Cerebellar cortex (tissue), 1 donor: ENCODE measurements at places on chromosomes 5 and 9.

- no peak for DNase-seq
Observed at GRCh38 chr9:105333076-105333475, 88.6 kb downstream of the SLC44A1 start.

DNA sequence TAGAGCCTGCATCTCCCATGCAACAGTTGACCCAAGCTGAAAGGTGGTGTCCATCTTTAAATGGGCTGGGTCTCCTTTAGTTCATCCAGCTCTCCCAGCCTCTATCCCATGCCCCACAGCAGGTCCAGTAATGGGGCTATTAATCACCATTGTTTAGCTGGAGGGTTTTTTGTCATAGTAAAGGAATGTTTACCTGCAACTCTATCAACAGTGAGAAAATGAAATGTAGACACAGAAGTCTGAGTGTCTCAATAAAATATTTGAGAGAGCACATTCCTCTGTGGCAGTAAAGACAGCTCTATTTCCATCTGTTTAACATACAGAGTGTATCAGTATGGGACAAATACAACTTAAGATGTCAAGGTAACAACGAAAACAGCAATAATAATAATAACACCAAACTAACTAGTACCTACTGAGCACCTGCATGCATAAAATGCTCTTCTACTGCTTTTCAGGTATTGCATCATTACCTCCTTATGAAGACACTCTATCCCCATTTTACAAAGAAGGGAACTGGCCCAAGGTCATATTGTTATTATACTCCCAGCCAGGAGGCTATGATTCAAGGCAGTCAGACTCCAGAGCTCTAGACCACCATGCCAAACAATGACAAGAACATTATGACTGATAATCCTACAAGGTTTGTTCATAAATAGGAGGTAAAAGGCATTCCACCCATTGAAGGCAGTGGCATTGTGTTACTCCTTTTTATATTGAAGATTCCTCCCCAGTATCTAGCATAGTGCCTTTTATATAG is 21.0 kb upstream of the C5orf58 start:
- DNase-seq: no peak

GRCh38 chr5:138732466-138732865 is 20.8 kb upstream of the CTNNA1 start:
- no peak for DNase-seq

- no peak for DNase-seq
Observed at GRCh38 chr5:169801781-169802180, 164.7 kb downstream of the DOCK2 start.

DNA sequence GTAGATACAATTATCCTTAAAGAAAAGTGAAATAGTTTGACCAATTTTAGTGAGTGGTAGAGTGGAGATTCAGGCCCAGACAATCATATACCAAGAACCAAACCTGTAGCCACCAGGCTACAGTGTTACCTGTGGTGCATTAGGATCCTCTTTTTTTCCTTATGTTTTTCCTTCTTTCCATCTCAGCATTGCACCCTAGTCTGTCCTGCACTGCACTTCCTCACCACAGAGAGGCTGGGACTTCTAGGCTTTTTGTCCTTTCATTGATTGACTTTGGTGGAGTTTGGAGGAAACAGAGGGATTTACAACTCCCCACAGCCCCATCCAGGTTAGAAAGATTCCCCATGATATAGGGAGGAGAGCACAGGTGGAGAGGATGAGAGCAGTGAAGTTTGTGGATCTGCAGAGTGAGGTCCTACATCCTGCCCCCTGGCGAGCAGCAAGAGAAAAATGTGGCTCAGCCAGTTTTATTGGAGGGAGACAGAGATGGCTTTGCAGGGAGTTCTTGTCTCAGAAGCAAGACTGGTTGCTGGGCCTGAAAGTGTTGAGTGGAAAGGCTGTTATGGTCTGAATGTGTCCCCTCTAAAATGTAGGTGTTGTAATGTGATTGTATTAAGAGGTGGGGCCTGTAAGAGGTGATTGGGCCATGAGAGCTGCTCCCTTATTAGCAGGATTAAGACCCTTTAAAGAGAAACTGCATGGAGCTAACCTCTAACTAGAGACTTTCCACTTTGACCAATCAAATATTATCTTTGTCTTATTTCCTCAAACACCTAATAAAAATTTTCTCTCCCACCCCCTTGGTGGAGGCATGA is 36.2 kb downstream of the KIF4B start:
- peak; percentile 9 for DNase-seq

- no peak for DNase-seq
Observed at GRCh38 chr9:110141227-110141793, 66.6 kb downstream of the C9orf152 start.

GRCh38 chr5:78568212-78568611 is 80.4 kb downstream of the LHFPL2 start:
- DNase-seq: no peak

DNA sequence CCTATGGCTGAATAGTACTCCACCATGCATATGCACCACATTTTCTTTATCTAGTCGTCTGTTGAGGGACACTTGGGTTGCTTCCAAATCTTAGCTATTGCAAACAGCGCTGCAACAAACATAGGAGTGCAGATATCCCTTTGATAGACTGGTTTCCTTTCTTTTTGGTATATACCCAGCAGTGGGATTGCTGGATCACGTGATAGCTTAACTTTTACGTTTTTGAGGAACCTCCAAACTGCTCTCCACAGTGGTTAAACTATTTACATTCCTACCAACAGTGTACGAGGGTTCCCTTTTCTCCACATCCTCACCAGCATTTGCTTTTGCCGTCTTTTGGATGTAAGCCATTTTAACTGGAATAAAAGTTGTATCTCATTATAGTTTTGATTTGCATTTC is 142.6 kb downstream of the TARS1 start:
- DNase-seq: no peak

DNA sequence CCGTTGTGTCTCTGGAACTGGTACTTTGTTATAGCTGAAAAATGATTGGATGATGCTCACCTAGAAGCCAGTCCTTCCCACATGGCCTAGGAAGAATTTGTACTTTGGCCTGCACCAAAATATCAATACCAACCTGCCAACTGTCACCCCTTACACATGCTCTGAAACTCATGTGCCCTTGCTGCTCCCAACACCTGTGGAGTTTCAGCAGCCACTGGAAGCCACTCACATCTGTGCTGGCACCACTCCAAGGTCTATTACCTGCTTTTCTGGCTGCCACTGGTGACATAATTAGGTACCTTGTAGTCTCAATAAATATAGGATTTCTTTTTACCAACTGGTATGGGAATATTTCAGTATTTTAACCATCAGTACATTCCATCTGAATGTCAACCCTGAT is 363.6 kb downstream of the SH3GL2 start:
- DNase-seq: no peak

GRCh38 chr5:96004087-96004486 is 42.4 kb upstream of the ELL2 start:
- no peak for DNase-seq

DNA sequence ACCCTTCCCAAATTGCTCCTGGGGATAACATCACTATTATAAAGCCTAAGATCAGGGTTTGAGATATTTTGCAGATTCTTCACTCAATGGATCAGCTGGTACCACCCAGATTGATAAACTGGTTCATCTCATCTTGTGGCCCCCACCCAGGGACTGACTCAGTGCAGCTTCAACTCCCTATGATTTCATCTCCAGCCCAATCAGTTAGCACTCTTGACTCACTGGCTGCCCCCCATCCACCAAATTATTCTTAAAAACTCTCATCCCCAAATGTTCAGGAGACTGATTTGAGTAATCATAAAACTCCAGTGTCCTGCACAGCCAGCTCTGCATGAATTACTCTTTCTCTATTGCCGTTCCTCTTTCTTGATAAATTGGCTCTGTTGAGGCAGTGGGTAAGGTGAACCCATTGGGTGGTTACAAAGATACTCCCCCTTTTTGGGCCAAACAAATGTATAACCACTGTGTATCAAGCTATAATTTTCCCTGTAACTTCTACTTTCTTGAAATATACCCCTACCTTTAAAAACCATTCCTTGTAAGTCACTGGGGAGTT is 263.3 kb upstream of the IL12B start:
- no peak for DNase-seq

- DNase-seq: no peak
Observed at GRCh38 chr9:89522261-89522958, 24.5 kb upstream of the SEMA4D start.

DNA sequence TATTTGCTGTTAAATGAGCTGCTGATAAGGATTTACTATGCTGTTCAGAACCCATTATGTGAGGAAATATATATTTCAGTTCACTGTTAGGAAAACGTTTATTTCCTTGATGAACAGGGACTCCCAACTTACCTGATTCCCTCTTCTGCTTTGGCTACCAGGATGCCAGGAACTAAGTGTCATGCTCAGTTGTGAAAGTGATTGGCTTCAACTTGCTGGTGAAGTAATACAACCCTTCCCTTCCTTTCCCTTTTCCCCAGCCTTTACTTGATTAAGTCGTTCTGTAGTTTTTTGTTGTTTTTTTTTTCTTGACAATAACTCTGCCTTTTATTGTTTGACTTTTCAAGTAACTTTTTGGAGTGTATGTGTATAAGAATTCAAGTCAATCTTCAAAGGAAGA is 309.3 kb downstream of the DOCK8 start:
- no peak for DNase-seq

- DNase-seq: no peak
Observed at GRCh38 chr5:16192311-16192710, 12.7 kb upstream of the MARCHF11 start.

DNA sequence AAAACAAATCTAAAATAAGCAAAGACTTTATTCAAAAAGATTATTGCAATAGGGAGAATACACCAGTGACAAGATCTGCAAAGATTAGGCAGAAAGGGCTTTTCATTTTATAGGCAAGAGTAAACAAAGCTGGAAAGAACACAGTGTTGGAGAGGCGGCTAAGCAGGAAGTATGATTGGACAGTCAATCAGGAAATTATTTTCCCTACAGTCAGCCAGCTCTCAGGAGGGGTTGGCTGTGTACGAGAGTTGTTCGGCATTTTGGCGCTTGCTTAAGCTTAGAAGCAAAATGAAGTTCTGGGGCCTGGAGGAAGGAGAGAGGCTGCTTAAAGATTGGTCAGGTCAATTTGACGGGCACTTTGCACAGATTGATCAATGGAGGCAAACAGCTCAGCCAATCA is 1030.5 kb downstream of the TLE4 start:
- DNase-seq: peak; percentile 49

- peak; percentile 41 for DNase-seq
Observed at GRCh38 chr5:16617274-16617968, 624 bp upstream of the RETREG1 start.

- DNase-seq: no peak
Observed at GRCh38 chr5:14794583-14795230, 76.9 kb downstream of the ANKH start.

- DNase-seq: no peak
Observed at GRCh38 chr5:168810641-168811040, 231.5 kb upstream of the PANK3 start.
